Hematopoietic multipotent progenitor cell treated with erythropoietin and hydrocortisone succinate and interleukin-3 and kit ligand, for 6 days (in vitro differentiated cells): ENCODE measurements at places on chromosomes 5 and 9.

GRCh38 chr5:53614376-53614885 lies 54.0 kb downstream of the NDUFS4 start:
- DNase-seq, result no peak

DNA sequence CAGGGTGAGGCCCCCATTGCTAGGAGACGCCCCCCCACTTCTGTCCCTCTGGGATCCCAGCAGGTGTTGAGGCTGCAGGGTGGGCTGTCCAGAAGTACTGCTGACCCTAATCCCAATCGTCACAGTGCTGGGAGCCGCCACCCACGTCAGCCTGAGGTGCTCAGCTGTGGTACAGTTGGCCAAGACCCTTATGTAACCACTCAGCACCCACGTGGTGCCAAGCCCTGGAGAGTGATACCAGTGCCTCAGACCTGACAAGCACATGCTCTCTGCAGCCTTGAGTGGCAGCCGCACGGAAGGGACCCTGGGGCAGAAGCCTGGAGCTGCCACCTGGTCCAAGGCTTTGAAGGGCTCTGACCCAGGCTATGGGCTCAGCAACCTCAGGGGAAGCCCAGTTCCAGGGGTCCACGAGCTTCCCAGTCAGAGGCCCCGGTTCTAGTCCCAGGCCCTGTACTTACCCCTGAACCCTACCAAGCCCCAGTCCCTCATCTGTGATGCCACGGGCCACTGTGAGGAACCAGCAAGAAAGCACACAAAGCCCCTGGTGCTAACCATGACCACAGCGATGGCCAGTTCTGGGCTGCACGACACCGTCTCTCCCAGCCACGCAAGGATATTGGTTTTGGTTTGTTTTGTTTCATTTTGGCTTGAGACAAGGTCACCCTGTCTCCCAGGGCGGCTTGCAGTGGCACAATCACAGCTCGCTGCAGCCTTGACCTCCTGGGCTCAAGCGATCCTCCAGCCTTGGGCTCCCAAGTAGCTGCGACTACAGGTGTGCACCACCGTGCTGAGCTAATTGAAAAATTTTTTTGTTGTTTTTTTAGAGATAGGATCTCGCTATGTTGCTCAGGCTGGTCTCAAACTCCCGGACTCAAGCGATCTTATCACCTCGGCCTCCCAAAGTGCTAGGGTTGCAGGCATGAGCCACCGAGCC lies 50.7 kb downstream of the DBH start:
- no peak for DNase-seq

DNA sequence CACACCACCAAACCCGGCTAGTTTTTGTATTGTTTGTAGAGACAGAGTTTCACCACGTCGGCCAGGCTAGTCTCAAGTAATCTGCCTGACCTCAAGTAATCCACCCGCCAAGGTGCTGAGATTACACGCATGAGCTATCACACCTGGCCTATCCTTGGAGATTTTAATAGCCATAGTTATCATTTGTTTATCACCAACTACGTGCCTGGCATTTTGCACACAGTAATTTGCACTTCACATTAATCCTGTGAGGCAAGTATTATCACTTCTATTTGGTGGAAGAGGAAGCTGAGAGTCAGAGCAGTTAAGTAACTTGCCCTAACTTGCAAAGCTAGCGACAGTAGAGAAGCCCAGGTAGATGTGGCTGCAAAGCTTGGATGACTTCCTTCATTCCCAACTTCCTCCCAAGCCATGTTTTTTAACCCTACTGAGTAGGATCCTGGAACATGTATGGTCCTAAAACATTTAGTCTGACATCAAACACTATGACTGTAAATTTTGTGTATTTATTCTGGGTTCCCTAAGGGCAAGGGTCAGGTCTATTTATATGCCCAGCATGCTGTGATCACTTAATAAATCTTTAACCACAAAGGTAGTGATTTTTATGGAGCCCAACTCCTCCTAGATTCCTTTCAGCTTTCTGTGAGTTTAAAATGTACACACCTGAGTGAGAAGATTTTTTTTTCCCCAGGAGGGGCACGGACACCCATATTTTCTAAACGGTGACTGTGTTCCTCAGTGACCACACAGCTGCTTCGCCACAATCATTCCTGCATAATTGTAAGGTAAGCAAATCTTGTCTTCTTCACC lies 100.2 kb upstream of the RAI14 start:
- no peak for DNase-seq

DNA sequence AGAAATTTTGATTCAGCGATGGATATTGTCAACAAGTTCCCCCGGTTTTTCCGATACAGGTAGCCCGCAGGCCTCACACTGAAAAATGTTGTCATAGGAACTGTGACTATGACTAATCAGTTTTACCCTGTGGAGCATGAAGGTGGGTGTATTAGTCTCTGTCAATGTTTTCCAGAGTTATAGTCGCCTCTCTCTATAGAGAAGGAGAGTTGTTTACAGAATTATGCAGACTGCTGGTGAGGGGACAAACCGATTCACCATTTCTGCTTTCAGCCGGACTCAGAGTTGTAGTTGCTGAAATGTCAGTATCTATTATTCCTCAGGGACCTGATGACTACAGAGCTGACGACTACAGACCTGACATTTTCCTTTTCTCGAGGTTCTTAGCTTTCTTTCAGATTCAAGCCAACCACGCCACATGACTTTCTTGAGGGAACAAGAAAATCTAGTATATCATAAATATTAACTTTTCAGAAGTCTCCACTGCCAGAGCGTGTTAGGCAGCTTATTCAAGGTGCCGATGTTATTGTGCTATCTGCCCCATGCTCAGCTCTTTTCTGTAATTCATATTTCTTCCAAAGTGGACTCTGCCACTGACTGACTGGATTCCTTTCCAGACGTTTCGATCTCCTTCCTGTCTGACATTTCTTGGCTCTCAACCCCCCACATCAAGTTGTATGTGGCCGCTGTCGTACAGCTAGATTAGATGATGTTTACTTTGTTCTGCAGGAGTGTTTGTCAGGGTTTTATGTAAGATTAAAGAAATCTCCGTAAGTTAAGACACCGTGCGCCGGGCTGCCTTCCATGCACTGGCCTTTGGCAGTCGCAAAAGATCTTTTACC lies 178.1 kb downstream of the FGF1 start:
- no peak for DNase-seq

DNA sequence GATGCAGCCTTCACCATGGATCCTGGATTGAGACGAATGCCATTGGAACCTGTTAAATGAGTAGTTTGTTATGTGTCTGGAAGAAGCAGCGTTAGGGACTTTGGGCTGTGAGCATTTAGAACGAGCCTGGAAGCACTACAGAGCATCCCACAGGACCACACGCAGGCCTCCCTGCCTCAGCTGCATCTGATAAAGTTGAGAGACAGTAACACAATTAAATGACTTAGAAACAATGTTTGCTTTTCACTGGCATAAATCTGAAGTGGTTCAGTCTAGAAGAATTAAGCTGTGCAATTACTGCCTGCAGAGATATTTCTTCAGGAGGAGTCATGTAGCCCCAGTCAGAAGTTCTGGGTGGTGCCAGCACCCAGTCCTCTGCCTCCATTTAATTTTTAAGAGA lies 9.8 kb upstream of the TLX3 start:
- no peak for DNase-seq

GRCh38 chr9:84811072-84811750 lies 141.7 kb downstream of the NTRK2 start:
- no peak for DNase-seq

DNA sequence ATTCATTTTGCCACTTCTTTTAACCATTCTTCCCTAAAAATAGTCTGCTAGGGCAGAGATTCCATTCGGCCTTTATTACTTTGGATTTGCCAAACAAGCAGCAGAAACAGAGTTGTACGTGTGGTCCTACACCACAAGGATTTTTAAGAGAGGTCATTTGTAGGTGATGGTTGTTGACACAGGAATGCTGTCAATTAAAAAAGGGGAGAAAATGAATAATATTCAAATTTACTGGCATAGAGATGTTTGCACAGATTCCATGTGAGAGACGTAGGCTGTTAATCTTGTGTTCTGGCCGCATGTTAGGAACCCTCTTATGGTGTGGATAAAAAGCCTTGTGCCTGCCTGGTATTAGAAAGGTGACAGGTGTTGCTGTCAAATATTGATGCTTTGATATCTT lies 34.9 kb downstream of the TRIO start:
- DNase-seq, result no peak

DNA sequence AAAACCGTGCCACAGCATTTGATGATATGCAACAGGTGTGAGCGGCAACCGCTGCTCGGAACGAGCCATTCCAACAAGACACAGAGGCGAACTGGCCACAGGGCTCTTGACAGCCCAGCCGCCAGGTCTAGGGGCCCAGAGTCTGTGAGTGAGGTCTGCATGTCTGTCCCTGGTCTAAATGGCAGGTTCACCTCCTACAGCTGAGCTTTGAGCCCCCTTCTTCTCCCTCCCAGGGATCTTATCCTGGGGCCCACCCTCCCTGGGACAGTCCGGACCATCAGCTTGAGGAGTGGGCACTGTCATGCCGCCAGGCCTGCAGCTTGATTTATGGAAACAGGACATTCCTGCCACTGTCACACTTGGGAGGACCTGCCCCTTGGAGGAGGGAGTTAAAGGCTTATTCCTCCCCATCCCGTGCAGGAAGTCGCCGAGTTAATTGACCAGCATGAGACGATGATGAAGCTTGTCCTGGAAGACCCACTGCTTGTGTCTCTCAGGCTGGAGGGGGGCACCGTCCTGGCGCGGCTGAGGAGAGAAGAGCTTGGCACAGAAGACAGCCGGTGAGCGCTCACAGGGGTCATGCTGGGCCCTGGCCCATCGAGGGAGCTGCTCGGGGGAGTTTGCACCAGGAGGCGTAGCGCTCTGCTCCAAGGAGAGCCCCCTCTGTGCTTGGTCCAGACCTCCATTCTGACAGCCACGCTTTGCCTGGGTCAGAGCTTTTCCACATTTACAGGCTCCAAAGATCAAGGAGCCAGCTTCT lies 35.5 kb upstream of the LRRC14B start:
- DNase-seq, result no peak

- DNase-seq, result no peak
Measured at GRCh38 chr5:175385691-175386362, 58.2 kb downstream of the DRD1 start.

GRCh38 chr9:82791692-82792091 lies 271.2 kb downstream of the RASEF start:
- no peak for DNase-seq

DNA sequence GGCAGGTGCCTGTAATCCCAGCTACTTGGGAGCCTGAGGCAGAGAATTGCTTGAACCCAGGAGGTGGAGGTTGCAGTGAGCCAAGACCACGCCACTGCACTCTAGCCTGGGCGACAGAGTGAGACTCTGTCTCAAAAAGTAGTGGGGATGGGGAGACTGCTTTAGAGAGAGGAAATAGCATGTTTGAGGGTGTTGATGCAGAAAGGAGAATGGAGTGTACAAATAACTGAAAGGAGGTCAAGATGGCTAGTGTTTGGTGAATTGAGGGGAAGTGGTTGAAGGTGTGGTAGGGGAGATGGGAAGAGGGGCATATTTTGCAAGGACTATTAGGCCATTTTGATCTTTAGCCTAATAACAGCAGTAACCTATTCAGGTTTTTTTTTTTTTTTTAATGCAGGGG lies 18.2 kb downstream of the TENT2 start:
- DNase-seq, result no peak

DNA sequence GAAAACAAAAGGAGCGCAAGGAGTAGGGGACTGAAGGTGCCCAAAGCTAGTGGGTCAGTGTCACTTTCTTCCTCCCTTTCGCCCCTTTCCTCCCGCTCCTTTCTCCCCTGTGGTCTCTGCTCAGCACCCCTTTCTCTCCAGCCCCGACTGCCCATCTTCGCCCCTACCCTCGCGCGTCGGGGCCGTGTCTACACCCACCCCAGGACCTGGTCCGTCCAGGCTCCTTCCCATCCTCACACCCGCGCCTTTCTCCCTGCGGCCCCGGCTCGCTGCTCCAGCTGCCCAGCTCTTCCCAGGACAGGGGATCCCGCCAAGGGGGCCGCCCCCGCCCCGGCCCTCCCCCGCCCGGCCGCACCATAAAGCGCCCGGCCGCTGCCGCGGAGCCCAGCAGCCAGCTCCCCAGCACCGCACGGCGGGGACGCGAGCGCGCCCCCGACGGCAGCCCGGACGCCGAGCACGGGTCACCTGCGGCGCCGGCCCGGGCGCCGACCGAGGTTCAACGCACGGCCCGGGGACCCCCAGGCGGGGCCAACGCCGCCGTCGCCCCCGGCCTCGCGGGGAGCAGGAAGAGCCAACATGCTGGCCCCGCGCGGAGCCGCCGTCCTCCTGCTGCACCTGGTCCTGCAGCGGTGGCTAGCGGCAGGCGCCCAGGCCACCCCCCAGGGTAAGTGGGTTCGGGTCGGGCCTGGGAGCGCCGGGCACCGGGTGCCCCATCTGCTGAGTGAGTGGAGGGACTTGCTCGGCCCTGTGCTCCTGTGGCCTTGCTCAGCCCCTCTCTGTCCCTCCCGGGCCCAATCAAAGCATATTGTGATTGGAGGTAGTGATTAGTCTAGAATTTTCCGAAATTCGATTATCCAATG lies at the start of gene THBS4:
TSS of gene THBS4 (plus strand) at position 387 of the 860 bp plus-strand sequence. CDS start at position 577, 190 bp downstream.
- DNase-seq, result no peak

- no peak for DNase-seq
Measured at GRCh38 chr9:109922617-109923470, 142.8 kb downstream of the PALM2AKAP2 start.

- DNase-seq, result peak; percentile 25
Measured at GRCh38 chr9:17578911-17579793, at the start of gene SH3GL2. TSS of gene SH3GL2 (plus strand) at chr9:17579066.

DNA sequence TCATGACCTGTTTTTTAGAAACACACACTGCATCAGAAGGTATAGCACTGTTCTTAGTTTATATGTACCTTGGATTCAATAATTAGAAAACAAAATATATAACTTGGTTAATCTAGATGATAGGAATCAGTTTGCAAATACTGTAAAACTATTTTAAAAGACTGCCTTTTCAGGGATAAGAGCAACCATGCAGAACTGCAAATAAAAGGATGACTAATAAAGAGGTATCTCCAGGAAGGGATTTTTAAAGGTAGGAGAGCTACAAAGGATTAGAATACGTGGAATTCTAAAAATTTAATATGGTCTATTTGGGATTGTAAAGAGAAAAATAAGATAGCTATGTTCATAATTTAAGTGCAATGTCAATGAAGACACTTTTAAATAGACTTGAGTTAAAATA lies 9.4 kb downstream of the GABRA1 start:
- no peak for DNase-seq

DNA sequence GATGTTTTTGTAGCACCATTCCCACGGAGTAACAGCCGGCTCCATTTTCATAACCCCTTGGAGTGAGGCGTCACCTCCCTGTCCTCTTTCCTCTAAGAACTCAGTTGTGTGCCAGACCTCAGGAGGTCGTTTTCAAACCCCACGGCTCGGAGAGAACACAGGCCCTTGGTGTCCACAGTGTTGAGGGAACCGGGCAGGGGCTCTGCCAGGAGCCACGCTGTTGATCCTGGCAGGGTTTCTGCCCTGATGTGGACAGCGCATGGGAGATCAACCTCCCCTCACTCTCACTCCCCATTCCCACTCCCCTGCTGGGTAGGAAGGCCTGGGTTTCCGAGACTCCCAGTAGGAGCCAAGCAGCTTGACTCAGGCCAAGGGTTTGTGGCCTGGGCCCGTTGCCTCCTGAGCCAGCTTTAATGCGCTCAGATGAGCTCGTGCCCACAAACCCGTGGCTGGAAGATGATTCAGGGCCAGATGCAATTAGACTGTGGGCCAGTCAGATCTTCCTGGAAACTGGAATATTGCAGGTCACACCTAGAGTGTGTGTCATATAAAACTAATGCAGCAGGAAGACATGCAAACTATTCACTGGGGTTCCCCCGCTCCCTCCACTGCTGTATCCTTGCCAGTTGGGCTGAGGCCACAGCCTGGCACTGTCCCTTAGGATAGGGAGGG lies 133.4 kb downstream of the SLC12A2 start:
- no peak for DNase-seq
